ENCODE measurements at places on chromosomes 4 and X. TPM values are rescaled to one million over a fixed set of nuclear protein-coding genes. Genes with fewer than 3 reads are reported as not detected.

Gene PAGE1
- total RNA-seq, result not detected

Gene PPEF1
- 1.6 TPM for total RNA-seq

Gene PDLIM3
- total RNA-seq, result 0.93 TPM

Gene NR3C2
- 13.9 TPM for total RNA-seq

Gene SPATA4
- total RNA-seq, result 0.33 TPM

Gene CCNG2
- 67.9 TPM for total RNA-seq

Gene NSG1
- total RNA-seq, result 71.9 TPM

Gene SH3TC1
- 5.4 TPM for total RNA-seq

Gene KCNE5
- 1.7 TPM for total RNA-seq

Gene SPANXN3
- total RNA-seq, result not detected

Gene FAM184B
- 0.12 TPM for total RNA-seq

Gene PFKFB1
- total RNA-seq, result 0.86 TPM
